Activated CD8-positive, alpha-beta memory T cell treated with anti-CD3 and anti-CD28 coated beads, Interleukin-2, amount 10 ng/mL, durations not matched to agents 7 days and 5 days (primary cell): ENCODE measurements at places on chromosomes 2 and 18. TPM values are rescaled to one million over a fixed set of nuclear protein-coding genes. Genes with fewer than 3 reads are reported as not detected.

- no peaks in the 10 kb centered on the region for H3K27me3 ChIP-seq
- H3K27ac ChIP-seq, result no peak overlapping the region
- no peak for DNase-seq
- H3K4me1 ChIP-seq, result peaks cover 2% of the 10 kb centered on the region
These were observed 25.4 kb upstream of the ST3GAL5 start for GRCh38 chr2:85913884-85914881.

DNA sequence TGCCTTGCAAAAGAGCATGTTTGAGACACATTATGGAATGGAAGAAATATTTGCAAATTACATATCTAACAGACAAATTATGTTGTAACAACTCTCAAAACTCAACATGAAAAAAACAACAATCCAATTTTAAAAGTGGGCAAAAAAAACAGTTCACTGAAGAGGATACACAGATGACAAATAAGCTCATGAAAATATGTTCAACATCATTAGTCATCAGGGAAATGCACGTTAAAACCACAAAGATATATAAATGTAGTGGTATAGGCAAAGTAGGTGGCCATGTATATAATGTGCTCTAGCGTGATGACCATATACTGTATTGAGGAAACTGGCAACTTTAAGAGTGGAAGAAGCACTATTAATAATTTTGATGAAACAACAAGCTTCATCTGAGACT is 220.1 kb downstream of the IRS1 start:
- H3K27me3 ChIP-seq, result peaks cover 22% of the 10 kb centered on the region
- H3K27ac ChIP-seq, result no peak overlapping the region
- no peaks in the 10 kb centered on the region for H3K36me3 ChIP-seq
- no peak overlapping the region for H3K4me3 ChIP-seq
- DNase-seq, result no peak
- H3K4me1 ChIP-seq, result no peaks in the 10 kb centered on the region

DNA sequence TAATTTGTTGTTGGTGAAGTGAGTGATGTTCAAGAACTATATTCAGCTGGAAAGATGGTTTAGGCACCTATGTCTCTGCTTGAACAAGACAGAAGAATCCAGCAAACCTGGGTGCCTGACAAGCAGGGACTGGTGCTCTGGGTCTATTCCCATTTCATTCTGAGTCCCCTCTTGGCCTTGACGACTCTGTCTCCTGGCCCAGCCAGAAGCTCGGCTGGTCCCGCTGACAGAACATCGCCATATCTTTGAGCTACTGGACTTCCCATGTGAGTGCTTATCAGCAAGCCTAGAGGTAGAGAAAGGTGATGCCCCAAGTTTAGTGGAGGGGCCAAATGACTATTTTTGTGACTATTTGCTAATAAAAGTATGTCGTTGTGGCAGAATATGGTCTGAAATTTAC is 48.2 kb downstream of the SDC1 start:
- peaks cover 6% of the 10 kb centered on the region for H3K27me3 ChIP-seq
- no peak overlapping the region for H3K4me3 ChIP-seq
- H3K27ac ChIP-seq, result no peak overlapping the region
- H3K36me3 ChIP-seq, result no peaks in the 10 kb centered on the region
- DNase-seq, result no peak

The PPP4R3B gene
- 76.9 TPM for total RNA-seq

The UNC80 gene
- not detected for total RNA-seq

The DNER gene
- total RNA-seq, result not detected
